ENCODE measurements at places on chromosomes 1 and 21. TPM values are rescaled to one million over a fixed set of nuclear protein-coding genes. Genes with fewer than 3 reads are reported as not detected.

Gene SLC6A9
- 8.8 TPM for total RNA-seq

Gene LCE1D
- not detected for total RNA-seq

Gene TNFRSF1B
- not detected for total RNA-seq

Gene VHLL
- total RNA-seq = not detected

Gene PLA2G2D
- not detected for total RNA-seq

Gene HES2
- total RNA-seq = 4.3 TPM

Gene ADGRL2
- 67.7 TPM for total RNA-seq

Gene CRYZL1
- total RNA-seq = 21.2 TPM

Gene FAM3B
- not detected for total RNA-seq

Gene FBLIM1
- total RNA-seq = 373 TPM

Gene RHD
- total RNA-seq = not detected

Gene MMEL1
- total RNA-seq = not detected

Gene PIGV
- total RNA-seq = 29.8 TPM

Gene AIM2
- total RNA-seq = not detected

Gene NBPF4
- not detected for total RNA-seq

Gene OLFM3
- not detected for total RNA-seq

Gene RAD54L
- total RNA-seq = 3.1 TPM

Gene FOXD2
- under 0.01 TPM for total RNA-seq

Gene FAAP20
- total RNA-seq = 22.2 TPM

Measured in placental epithelial cell (primary cell).